ENCODE measurements at places on chromosomes 5 and 9. TPM values are rescaled to one million over a fixed set of nuclear protein-coding genes. Genes with fewer than 3 reads are reported as not detected.

The PLAC8L1 gene
- total RNA-seq, result not detected

The MPDZ gene
- 70.4 TPM for total RNA-seq

The CNTNAP3 gene
- total RNA-seq, result 84.8 TPM

The KCNV2 gene
- total RNA-seq, result not detected

The STOM gene
- 10.3 TPM for total RNA-seq

The SLC46A2 gene
- not detected for total RNA-seq

The CDH6 gene
- total RNA-seq, result 52.0 TPM

The SLC45A2 gene
- total RNA-seq, result 2.5 TPM

The MEF2C gene
- 1,487 TPM for total RNA-seq

The TTC39B gene
- total RNA-seq, result 11.3 TPM

The GMCL2 gene
- not detected for total RNA-seq

The ZNF608 gene
- 121 TPM for total RNA-seq

The ORM2 gene
- not detected for total RNA-seq

The HEMGN gene
- 0.94 TPM for total RNA-seq

The LRRC8A gene
- 25.7 TPM for total RNA-seq

The GALT gene
- total RNA-seq, result 70.7 TPM

The PCDH12 gene
- 2.5 TPM for total RNA-seq

The LHX3 gene
- not detected for total RNA-seq

The GPR150 gene
- not detected for total RNA-seq

Measured in parietal lobe (tissue), 2 donors.